C1 segment of cervical spinal cord (tissue), 14 donors: ENCODE measurements at places on chromosomes 6 and 20.

DNA sequence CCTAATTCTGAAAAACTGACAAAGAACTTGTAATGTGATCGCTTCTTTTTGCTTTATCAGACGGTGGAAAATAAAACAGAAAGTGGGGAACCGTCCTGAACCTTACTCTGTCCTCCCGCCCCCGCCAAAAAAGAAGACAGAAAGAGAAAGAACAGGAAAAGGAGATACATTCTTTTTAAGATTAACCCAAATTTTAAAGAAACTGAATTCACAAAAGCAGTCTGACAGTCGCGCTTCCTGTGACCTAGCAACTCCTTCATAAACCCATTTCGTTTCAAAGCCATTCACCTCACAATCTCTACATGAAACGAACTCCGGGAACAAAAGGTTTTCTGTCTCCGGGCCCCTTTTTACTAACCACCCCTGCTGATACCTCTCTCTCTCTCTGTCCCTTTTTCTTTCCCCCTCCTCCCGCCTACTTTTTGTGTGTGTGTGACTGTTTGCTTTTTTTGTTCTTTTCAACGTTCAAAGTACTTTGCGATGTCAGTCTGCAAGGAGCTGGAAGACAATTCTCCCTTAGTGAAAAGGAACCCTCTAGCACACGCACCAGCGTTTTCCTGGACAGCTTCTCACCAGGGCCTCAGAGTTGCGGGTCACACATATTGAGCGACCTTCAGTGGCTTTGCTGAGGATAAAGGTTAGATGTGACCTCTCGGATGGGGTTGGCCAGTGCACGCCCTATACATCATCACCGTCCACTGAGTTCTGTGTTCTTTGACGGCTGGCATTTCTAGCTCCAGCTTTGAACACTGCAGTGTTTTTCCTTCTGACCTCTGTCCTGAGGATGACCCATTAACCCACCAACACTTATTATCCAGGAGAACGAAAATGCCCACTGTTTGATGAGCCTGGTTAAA lies 530 bp upstream of the NEDD9 start:
- DNase-seq: peak; percentile 20

DNA sequence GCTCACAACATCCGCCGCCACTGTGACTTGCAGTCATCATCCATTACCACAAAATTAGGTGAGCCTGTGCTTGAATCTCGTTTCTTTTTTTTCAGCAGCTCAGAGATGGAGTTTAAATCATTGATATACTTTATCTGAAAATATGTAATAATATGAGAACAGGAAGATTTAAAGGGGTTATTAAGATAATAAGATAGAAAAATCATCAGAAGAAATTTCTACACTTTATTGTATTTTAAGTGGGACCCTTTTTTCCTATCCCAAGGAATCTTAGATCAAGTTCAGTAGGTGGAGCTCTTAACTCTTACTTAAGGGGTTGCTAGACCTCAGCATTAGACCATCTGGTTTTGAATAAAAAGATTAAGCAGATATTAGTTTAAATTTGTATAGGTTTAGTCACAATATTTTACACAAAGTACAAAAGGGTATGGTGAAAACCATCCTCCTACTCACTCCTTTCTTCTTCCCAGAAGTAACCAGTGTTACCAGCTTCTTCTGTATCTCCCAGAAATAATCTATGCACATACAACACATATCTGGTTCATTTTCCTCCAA lies 9.4 kb upstream of the NCOA7 start:
- DNase-seq: no peak

DNA sequence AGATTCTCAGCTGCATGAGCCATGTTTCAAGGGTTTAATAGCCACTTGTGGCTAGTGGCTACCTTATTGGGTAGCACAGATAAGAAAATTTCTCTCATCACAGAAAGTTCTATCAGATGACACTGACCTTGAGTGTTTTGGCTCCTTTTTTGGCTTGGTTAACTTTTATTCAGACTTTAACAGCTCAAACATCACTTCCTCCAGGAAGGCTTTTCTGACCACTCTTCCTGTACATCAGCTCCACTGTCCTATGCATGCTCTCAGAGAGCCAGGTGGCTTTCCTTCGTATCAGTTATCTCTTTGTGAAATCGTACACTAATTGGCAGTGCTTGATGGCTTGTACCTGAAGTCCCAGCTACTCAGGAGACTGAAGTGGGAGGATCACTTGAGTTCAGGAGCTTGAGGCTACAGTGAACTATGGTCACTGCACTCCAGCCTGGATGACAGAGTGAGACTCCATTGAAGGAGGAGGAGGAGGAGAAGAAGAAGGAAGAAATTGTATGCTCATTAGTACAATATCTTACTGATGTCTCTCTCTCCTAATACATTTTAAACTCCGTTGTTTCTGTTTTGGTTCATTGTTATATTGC lies 10.7 kb downstream of the MAFB start:
- no peak for DNase-seq

GRCh38 chr6:70398783-70399728 lies 14.3 kb upstream of the FAM135A start:
- DNase-seq: no peak

- DNase-seq: no peak
Measured at GRCh38 chr6:119426619-119427018, 77.1 kb upstream of the MAN1A1 start.

GRCh38 chr20:24619212-24619611 lies 149.8 kb downstream of the SYNDIG1 start:
- DNase-seq: no peak

- DNase-seq: no peak
Measured at GRCh38 chr20:62723351-62723750, 14.7 kb downstream of the NTSR1 start.

DNA sequence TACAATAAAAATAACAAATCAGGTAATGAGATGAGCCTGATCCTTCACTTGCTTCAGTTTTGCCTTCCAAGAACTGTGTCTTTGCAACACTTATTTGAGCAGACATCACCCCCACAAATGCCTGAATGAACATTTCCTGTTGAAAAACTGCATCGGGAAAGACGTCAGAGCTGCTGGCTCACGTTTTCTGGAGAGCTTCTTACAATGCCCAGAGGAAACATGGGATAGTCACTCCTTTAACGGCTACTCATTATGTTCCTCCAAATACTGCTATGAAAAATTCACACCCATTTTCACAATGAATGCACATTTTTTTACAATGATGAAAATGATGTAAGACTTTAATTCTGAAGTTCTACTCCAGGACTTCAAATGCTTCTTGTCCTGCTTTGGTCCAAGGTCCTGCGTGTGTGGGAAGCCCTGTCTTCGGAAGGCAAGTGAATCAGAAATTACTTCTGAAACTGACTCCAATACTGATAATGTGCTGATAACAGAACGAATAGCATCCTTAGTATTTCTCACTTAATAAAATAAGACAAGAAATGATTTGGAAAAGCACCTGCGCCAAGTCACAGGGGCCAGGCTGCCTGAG lies 238.0 kb downstream of the ANKRD60 start:
- no peak for DNase-seq

DNA sequence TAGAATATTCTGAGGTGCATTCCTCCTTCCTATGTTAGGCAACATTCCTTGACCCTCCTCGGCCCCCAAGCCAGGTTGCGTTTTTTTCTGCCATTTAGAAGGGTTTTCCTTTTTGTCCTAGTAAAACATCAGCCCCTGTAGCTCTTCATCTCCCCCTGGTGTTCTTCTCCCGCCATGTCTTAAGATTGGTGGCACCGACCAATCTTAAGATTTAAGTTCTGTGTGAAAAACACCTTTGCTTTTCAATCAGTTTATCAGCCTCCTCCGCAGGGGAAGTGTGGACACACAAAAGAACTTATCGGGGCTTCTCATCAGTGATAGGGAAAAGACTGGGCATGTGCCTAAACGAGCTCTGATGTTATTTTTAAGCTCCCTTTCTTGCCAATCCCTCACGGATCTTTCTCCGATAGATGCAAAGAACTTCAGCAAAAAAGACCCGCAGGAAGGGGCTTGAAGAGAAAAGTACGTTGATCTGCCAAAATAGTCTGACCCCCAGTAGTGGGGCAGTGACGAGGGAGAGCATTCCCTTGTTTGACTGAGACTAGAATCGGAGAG lies 719 bp upstream of the EDN1 start:
- DNase-seq: no peak

DNA sequence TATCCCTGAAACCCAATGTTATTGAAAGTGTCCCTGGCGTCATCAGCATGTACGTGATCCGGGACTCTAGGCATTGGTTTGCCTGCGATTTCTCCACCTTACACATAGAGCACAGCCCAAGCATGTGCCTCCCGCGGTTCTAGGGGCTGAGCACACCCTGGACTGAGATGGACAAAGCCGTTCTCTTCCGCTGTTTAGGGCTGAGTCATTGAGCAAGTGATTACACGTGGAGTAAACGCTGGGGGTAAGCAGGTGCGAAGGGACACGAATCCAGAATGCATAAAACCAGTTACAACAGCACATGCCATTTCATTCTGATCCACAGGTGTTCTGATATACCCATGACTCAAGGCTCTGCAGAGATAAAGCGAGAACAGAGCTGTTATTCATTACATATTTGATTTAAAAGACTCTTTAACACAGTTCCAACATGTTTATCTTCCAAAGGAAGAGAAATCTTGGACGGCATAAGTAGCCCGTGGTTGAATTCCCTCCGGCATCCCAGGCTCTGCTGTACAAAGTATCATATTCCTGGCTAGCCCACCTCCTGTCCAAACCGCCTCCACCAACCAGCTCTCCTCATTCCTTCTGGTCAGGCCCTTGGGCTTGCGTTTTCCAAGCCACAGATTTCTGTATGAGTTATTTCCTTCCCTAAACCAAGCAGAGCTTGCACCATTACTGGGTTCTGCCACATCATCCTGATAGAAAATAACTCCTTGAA lies 36.1 kb upstream of the THBS2 start:
- DNase-seq: no peak

GRCh38 chr6:44264154-44265006 lies 971 bp downstream of the NFKBIE start:
- DNase-seq: no peak

DNA sequence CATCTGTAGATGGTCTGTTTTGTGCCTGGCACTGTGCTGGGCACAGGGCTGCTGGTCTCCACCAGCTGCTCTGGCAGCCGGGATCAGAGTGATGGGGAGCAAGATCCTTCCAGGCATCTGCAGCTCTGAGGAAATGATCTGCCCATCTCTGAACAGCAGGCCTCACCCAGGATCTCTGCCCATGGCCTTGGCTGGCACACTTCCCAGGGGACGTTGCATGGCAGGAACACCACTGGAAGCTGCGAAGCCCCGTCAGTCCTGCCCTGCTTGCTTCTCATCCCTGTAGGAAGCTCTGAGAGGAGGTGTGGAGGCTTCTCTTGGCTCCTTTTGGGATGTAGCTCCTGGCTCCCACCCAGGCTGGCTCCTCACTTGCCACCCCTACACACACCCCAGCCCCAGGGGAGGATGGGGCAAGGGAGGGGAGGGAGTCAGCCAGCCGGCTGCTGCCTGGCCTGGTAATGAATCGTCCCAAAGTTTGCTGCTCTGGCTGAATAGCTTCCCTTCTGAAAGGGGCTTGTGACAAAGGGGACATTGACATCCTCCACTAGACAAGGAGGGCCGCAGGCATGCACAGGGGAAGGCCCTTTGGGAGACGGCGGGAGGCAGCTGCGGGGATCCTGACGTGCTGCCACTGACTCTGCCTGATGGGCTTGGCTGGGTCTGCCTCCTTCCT lies 108.9 kb downstream of the VEGFA start:
- peak; percentile 27 for DNase-seq

GRCh38 chr20:18165553-18165952 lies 27.9 kb downstream of the KAT14 start:
- no peak for DNase-seq

DNA sequence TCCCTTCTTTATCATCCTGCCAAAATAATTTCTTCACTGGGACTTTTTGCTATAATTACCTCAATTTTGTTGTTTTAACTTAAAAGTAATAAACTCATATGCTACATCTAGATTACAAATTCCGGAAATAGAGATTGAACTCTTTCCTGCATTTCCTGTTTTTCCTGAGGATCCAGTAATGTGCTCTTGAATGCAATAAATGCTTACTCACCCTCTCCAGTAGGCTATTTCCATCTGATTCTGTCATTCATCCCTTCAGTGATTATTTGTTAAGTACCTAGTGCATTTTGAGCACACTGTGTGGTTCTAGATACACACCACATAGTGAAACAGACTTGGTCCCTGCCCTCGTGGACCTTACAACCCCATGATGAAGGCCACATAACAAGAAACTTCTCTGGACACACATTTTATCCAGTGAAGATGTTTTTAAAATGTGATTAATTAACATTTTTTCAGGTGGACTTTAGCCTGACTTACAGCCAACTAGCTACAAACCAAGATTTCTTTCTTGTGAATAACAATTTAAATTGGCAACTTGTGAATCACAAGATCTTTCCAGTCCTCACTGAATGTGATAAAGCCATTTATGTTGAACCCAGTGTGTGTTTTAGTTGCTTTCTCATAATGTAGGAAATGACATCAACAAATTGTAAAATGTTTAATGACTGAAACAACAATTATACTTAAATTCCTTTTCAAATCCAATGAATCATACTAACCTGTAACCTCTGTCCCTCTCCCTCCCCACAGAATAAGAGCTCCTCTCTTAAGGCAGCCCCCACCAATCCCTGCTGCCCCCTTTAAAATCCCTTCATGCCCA lies 272.3 kb downstream of the KHDC1L start:
- DNase-seq: no peak
